ENCODE measurements at places on chromosomes 7 and 10. TPM values are rescaled to one million over a fixed set of nuclear protein-coding genes. Genes with fewer than 3 reads are reported as not detected.

GRCh38 chr7:129550693-129551360, 48.5 kb downstream of the SMKR1 start:
- DNase-seq = peak; percentile 71

- DNase-seq = no peak
Measured at GRCh38 chr7:4845740-4846142, 16.1 kb downstream of the PAPOLB start.

DNA sequence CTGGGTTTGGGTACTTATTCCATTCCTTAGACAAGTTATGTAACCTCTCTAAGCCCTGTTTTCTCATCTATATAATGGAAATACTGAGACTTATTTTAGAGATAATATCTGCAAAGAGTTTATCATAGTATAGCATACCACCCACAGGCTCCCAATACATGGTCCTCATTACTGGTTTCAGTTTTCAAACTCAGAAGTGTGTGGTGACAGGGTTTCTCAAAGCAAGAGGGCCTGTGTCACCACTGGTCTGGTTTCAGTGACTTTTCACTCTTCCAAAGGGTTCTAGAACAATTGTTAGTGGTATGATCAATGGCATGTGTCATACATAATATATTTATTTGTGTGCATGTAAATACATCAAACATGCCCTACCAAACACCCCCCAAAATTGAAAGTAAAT, 89.2 kb upstream of the BMPER start:
- DNase-seq = no peak

DNA sequence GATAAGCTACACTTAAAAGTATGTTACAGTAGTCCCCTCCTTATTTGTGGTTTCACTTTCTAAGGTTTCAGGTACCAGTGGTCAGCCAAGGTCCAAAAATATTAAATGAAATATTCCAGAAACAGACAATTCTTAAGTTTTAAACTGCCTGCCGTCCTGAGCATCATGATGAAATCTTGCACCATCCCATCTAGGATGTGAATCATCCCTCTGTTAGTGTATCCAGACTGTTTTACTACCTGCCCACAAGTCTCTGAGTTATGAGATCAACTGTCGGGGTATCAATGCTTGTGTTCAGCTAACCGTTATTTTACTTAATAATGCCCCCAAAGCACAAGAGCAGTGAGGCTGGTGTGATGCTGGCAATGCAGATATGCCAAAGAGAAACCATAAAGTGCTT, 11.4 kb downstream of the KDM7A start:
- peak; percentile 89 for DNase-seq

DNA sequence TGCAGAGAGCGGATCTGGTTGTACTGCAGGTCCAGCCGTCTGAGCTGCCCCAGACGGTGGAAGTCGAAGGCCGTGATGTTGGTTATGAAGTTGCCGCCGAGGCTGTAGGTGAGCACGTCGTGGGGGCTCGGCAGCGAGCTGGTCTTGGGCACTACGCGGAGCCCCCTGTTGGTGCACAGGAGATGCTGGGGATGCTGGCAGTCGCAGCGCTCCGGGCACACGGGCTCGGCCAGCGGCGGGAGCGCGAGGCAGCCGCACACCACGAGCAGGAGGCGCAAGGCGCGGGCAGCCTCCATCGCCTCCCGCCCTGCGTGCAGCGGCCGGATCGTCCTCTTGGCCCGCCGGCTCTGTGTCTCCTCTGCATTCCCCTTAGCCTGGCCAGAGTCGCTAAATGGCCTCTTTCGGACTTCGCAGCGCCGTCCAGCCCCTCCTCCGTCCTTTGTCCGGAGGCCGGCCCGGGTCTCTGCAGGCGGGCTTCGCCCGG, 337 bp downstream of the TRIL start:
- DNase-seq = no peak

DNA sequence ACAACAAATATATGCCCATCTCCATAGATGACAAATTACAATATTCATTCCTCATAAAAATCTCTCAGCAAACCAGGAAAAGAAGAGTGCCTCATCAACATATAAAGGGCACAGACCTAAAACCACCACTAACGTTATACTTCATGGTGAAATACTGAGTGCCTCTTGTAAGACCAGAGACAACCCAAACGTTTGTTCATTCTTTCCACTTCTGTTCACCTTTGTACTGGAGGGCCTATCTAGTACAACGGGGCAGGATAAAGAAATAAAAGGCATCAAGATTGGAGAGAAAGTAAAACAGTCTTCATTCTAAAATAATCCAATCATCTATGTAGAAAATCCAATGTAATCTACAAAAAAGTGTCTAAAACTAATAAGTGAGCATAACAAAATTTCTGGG, 79.1 kb downstream of the LARP4B start:
- no peak for DNase-seq

DNA sequence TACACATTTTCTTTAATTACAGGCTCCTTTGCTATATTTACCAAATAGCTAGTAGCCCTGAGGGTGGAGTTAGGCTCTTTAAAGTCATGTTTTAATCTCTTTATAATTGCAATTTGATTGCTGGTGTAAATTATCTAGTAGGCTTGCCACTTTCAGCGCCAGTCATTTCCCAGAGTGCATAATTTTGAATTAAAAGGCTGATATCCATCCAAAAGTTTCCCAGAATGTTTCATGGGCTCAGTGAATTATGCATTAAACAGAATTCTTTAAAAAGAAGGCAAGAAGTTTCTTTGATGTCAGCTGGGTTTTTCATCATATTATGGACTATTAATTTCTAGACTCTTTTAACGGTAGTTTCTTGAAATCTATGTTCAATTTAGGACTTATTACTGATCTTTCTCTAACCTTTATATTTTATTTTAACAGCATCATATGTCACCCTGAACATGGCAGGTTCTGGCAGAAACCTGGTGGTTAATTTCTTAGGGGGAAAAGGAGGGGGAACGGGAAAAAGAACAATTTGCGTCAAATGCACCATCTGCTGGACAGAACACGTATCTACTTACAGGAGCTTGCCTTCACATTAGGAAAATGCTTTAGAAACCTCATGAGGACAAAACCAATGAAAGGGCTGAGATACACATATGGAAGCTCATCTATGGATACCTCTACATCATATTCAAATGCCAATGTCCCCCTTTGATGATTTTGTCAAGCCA, 171.1 kb downstream of the GRM3 start:
- no peak for DNase-seq

DNA sequence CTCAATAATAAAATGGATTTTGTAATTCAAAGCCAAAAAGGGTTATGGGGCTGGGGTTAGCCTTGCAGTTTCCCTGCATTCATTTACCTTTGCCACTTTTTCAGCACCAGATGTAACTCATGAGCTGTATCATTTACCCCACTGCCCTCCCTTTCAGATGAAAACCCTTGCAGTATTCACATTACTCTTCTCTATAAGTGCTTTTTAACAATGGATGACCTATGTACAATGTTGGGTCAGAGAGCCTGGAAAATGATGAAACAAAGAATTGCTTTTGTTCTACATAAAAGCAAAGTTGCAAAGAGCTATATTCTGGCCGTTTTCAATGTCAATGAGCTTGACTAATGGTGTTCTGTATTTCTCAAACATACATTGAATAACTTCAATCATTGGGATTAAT, 189.7 kb downstream of the TMEM26 start:
- DNase-seq = no peak

GRCh38 chr10:131806146-131806545, 94.7 kb upstream of the PPP2R2D start:
- DNase-seq = no peak

GRCh38 chr7:131284702-131285419, 42.8 kb upstream of the MKLN1 start:
- no peak for DNase-seq

GRCh38 chr7:1690359-1690958, 20.4 kb downstream of the ELFN1 start:
- DNase-seq = no peak

- DNase-seq = peak; percentile 74
Measured at GRCh38 chr7:140624392-140625191, 16.0 kb downstream of the DENND2A start.

GRCh38 chr10:3654980-3655379, 130.0 kb downstream of the KLF6 start:
- DNase-seq = no peak

GRCh38 chr10:46293832-46294640, 7.2 kb downstream of the ANTXRL start:
- DNase-seq = no peak

DNA sequence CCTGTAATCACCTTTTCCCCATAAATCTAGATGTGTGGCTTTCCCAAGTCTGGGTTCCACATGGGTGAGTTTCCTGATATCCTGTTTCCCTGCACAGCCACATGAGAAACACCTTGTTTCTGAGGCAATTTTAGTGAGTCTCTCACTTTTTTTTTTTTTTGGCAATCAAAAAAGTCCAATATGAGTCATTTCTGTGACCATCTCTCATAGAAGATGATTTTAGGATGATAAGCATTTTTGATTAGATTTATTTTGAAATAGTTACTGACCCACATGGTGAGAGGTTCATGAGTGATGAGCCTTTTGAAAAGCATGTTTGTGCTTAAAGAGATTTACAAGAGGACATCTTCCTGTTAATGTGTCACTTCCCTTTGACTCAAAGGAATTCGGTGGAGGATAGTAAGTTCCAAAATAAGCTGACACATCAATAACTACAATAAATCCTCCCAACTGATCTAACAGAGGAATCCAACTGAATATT, 464.0 kb downstream of the INHBA start:
- peak; percentile 17 for DNase-seq

DNA sequence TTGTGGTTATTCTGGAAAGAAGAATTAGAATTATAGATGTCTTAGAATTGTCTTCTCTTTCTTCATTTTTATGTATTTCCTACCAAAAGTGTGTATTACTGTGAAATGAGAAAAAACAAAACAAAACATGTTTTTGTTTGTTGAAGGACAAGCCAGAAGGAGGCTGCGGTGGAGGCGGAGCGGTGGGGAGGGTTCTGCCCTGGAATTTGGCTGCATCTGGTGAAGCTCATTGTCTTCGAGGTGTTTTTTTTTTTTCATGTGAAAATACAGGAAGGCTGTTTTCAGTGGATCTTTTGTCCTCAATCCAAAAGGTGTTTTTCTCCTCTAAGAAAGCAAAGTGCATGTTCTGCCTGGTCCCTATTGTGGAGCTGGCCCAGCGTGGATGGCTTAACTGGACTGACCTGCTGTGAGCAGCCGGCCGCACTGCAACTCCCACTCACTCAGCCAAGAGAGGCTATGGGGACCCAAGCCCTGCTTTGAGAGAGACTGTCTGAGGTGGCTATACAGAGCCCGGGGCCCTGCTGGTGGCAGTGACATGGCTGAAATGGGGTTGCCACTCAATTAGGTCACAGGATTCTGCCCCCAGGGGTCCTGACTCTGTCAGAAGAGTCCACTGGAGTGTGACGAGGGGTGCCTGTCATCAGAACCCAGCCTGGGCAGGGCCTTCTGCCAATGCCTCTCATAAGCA, 184.9 kb upstream of the MKI67 start:
- no peak for DNase-seq

DNA sequence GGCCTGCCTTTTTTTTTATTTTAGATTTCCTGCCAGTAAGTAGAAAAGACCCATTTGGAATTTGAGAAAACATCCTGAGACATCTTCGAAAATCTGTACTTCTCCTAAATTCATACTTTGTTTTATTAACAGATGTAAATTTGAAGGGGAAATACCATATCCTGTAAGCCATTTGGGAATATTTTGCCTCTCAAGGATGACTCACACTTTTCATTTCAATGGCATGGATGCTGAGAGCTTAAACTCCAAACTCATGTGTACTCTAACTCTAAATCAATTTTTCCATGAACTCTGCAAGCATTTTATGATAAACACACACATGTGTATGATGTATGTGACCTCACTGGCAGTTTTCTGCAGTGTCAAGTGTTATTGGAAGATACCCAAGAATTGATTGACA, 89.0 kb downstream of the SEMA3A start:
- DNase-seq = no peak

DNA sequence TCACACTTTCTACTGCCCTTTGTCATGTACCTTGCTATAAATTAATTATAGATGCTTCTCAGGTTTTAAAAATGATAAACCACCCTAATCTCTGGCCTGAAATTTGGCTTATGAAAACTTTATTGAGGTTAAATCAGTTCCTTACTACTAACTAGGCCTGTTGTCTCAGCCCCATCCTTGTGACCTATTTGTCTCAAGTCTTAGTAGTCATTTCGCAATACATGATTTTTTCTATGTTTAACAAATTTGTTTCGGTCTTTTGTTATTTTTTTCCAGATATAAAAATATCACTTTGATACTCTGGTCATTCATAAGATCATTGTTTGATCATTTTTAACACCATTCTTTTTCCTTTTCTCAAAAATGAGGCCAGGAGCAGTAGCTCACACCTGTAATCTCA, 411.6 kb downstream of the GFRA1 start:
- peak; percentile 53 for DNase-seq

DNA sequence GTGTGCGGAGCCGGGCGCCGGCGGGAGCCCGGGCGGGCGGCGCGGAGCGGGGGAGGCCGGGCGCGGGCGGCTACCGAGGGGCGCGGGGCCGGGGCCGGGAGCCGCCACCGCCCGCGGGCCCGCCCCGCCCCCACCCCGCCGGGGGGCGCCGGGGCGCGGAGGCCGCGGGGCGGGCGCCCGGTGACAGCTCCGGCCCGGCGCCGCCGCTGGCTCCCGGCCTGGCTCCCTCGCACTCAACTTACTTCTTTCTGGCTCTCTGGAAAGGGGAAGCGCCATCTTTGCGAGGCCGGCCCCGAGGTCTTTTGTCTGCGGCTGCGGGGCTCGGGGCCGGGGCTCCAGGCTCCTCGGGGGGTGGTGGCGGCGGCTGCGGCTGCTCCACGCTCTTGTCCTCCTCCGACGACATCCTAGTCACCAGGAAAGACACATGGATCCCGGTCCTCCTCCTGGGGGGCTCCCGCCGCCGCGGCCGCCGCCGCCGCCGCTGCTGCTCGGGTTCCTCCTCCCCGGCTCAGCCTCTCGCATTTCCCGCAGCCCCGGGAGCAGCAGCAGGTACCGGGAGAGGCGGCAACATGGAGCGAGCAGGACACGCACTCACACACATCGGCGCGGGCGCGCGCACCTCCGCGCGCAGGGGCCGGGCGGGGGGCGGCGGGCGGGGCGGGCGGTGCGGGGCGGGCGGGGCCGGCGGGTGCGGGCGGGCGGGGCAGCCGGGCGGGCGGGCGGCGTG, at the start of gene KMT2C:
Gene KMT2C (minus strand): TSS at position 620 of the 727 bp plus-strand sequence. CDS start 217 bp downstream, at position 403.
- DNase-seq = peak; percentile 47

GRCh38 chr10:121772884-121773283, 154.9 kb downstream of the ATE1 start:
- DNase-seq = peak; percentile 82

GRCh38 chr10:29784175-29784773, 149.5 kb upstream of the SVIL start:
- peak; percentile 99 for DNase-seq

GRCh38 chr7:5694912-5695726, 86.3 kb downstream of the RNF216 start:
- peak; percentile 81 for DNase-seq

GRCh38 chr7:132750530-132751217, 174.4 kb upstream of the PLXNA4 start:
- DNase-seq = peak; percentile 42

Gene PON3
- under 0.01 TPM for total RNA-seq

Gene IL15RA
- 3.0 TPM for total RNA-seq

Gene LRRN3
- total RNA-seq = 0.86 TPM

Gene PRDX3
- total RNA-seq = 120 TPM

Gene EPO
- total RNA-seq = not detected

Gene PIP
- not detected for total RNA-seq

Gene ASB10
- total RNA-seq = not detected

Gene ATP6V0A4
- total RNA-seq = under 0.01 TPM

Gene ADAMTS14
- 1.6 TPM for total RNA-seq

All from fibroblast of villous mesenchyme (primary cell).